ENCODE measurements at places on chromosomes 7 and 10.

DNA sequence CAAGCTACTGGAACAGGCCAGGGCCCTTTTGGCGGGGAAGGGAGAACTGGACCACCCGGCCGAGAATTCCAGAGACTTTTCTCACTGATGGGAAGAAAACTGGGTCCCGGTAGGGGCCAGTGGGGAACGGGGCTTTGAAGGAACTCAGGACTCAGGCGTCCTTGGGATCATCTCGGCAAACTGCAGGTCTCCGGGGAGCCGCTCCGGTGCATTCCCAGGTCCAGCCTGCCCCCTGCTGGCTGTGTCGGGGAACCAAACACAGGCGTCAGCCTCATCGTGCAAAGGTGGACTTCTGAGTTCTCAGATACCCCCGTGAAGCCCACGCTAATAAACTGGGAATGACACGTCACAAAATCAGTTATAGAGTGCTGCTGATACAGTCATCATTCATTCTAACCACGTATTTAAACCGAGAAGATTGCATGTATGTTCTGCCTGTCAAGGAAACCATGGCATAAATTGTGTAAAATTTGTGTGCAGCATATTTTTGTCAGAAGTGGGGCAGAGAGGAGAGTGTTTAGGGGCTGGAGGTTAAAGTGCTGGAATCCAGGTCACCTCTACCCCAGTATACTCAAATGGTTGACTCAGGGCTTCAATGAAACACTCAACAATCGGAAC lies 76.1 kb upstream of the CPXM2 start:
- peak; percentile 15 for DNase-seq

DNA sequence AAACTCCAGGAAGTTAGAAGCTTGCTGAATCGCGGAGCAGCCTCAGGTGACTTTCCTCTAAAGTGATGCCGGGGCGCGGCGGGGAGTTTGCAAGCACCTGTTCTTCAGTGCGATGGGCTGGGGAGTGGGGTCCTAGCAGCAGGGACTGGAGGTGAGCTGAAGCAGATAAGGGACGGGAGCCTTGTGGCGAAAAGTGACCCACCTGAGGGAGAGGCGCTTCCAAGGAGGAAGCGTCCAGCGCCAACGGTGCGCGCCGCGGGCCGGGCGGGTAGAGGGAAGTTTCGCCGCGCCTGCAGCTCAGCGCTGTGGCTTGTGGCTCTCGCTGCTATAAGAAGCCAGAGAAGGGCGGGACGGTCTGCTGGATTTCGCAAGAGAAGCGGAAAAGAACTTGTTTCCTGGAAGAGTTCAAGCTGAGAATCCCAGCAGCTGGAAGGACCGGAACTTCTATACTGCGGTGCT lies at the start of gene STEAP4:
STEAP4 (minus strand) TSS at position 305 of the 459 bp plus-strand sequence. CDS start 22,625 bp downstream, outside the sequence.
- DNase-seq = no peak

- DNase-seq = no peak
These were observed 154.5 kb upstream of the ZNF32 start for GRCh38 chr10:43802988-43803696.

GRCh38 chr10:110273474-110273873 lies 31.2 kb downstream of the SMNDC1 start:
- peak; percentile 33 for DNase-seq

DNA sequence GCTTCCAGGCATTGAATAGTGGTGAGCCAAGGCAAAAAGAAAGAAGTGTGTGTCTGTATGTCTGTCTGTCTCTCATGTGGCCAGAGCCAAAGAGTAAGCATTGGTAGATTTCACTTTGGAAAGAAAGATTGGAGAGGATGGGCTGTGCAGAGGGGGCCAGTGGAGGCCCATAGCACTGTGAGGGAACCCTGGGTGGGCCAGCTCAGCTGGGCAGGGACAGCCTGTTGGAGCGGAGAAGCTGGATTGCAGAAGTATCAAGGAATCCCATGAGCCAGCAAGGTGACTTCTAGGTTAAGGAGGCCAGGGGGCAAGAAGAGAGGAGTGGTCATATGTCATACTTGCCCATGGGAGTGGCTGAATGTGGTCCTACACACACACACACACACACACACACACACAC lies 1.5 kb upstream of the GRID1 start:
- no peak for DNase-seq

GRCh38 chr7:27940341-27940740 lies 200.4 kb downstream of the TAX1BP1 start:
- DNase-seq = no peak

Measured in activated CD4-positive, alpha-beta T cell treated with anti-CD3 and anti-CD28 coated beads, Interleukin-2, amount 50 U/mL, for 24 hours (primary cell).